ENCODE measurements at places on chromosomes 7 and 10.

GRCh38 chr7:31853380-31853779 is 166.4 kb downstream of the PPP1R17 start:
- DNase-seq: no peak

- no peak for DNase-seq
These were observed 22.7 kb downstream of the MCMBP start for GRCh38 chr10:119849944-119850343.

- DNase-seq: no peak
These were observed 13.8 kb downstream of the PSAP start for GRCh38 chr10:71837098-71837827.

- no peak for DNase-seq
These were observed 126.6 kb upstream of the LYZL2 start for GRCh38 chr10:30756151-30756550.

- DNase-seq: no peak
These were observed 170.4 kb downstream of the MAGI2 start for GRCh38 chr7:79282882-79283602.

- DNase-seq: no peak
These were observed 2.8 kb downstream of the WAPL start for GRCh38 chr10:86518781-86519180.
